ENCODE measurements at places on chromosomes 11 and 22. TPM values are rescaled to one million over a fixed set of nuclear protein-coding genes. Genes with fewer than 3 reads are reported as not detected.

The SLC43A3 gene
- total RNA-seq = 15.6 TPM

The LRRC10B gene
- total RNA-seq = not detected

- DNase-seq = no peak
These were observed 11.0 kb upstream of the MICALL1 start for GRCh38 chr22:37894939-37895670.

- no peak for DNase-seq
These were observed 94.2 kb downstream of the ABTB2 start for GRCh38 chr11:34263441-34264091.

GRCh38 chr11:73239571-73240189 is 21.6 kb downstream of the P2RY2 start:
- no peak for DNase-seq

DNA sequence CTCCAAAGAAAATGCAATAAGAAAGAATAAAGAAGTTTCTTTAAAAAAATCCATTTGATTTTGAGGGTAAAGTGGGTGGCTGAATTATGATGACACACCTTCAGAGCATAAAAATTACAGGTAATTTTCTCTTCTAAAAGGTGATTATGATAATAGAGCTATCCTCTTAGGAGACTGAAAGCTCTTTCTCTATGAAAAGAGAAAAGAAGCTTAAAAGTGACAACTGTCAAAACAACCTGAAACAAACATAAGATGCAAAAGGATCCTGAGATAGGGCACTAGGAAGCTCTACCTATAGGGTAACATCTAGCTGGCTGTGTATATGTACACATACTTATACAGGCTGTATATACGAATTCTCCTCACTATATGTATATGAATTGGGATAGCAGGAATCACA is 270.2 kb downstream of the GUCY1A2 start:
- no peak for DNase-seq

DNA sequence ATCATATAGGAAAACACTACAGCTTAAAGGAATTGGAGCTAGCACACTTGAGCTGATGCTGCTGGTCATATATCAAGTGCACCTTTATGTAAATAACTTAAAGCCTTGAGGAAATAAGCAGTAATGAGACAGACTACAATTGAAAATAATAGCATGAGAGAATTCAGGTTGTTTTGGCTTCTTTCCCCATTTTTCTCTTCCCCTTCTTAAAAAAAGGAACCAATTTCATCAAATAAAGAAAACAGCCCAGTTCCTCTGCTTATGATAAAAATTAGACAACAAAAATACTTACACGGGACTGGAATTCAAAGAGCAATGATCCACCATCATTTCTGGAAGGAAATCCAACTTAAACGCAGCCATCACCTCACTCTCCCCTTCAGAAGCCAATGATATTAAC is 50.2 kb upstream of the RAPSN start:
- DNase-seq = no peak
